ENCODE measurements at places on chromosomes 12 and 14.

GRCh38 chr12:12358528-12358927 lies 1.6 kb downstream of the BORCS5 start:
- DNase-seq = no peak

DNA sequence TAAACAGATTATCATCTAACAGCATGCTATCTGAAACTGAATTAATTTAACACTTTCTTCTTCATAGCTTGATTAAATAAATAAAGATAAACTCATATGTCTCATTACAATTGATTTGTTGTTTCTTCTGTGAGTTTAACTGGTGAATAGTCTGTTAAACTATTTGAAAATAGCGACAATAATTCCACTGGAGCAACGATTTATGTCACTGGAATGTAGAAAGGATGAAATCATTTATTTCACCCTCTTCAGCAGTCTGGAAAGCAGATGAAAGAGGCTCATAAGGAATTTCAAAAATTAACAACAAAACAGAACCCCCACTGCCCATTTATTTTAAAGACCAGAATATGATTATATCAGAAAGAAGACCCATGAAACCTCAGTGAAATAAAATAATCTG lies 1165.1 kb upstream of the USP15 start:
- no peak for DNase-seq

- DNase-seq = no peak
Observed at GRCh38 chr12:132419631-132420246, 70.2 kb upstream of the FBRSL1 start.

DNA sequence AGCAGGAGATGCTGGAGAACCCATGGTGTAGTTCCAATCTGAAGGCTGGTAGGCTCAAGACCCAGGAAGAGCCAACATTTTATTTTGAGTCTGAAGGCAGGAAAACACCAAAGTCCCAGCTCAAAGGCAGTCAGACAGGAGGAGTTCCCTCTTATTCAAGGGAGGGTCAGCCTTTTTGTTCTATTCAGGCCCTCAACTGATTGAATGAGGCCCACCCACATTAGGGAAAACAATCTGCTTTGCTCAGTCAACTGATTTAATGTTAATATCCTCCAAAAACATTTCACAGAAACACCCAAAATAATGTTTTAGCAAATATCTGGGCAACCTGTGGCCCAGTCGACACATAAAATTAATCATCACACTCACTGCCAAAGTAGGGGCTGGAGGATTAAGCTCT lies 130.8 kb downstream of the LMNTD1 start:
- DNase-seq = no peak

DNA sequence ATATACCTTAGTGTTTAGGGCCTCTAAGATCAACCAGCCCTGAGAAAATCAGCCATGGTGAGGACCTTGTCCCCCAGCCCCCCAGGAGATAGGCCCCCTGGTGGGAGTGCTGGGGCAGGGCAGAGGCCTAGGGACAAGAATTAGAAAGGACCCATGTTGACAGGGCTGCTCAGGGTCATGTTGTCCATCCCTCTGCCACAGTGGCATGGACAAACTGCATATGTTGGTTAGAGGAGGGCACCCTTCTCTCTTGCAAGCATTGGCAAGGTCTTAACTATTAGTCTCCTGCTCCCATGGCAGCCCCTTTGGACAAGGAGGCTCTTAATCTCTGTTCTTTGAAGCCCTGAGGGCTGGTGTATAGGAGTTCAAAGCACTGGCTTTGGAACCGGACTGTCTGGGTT lies 755 bp upstream of the PTPN6 start:
- no peak for DNase-seq

GRCh38 chr12:15632708-15633107 lies 156.5 kb downstream of the EPS8 start:
- no peak for DNase-seq

GRCh38 chr12:124913474-124914391 lies 717 bp downstream of the UBC start:
- DNase-seq = no peak

DNA sequence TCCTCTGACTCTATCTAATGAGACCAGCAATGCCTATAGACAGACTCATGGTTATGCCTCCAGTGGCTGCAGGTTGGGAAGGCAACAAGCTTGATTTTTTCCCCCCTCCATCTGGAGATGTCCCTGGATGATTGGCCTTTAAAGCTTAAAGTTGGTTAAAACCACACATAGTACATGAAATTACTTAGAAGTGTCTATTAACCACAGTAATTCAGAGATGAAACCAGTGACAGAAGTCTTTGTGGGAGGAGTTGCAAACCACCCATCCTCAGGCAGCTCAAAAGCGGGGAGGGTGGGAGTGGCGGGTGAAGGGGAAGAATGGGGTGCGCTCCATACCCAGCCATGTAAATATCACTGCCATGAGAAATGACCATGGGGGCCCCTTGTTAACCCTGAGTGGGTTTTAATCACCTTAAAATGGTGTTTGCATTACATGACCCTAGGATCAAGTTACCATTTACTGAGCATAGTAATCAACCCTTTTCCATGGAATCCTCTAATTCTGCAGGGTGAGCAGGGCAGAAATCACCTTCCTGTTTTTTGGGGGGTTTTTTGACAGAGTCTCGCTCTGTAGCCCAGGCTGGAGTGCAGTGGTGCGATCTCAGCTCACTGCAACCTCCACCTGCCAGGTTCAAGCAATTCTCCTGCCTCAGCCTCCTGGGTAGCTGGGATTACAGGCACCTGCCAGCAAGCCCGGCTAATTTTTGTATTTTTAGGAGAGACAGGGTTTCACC lies 133.5 kb downstream of the FOXN3 start:
- DNase-seq = no peak

DNA sequence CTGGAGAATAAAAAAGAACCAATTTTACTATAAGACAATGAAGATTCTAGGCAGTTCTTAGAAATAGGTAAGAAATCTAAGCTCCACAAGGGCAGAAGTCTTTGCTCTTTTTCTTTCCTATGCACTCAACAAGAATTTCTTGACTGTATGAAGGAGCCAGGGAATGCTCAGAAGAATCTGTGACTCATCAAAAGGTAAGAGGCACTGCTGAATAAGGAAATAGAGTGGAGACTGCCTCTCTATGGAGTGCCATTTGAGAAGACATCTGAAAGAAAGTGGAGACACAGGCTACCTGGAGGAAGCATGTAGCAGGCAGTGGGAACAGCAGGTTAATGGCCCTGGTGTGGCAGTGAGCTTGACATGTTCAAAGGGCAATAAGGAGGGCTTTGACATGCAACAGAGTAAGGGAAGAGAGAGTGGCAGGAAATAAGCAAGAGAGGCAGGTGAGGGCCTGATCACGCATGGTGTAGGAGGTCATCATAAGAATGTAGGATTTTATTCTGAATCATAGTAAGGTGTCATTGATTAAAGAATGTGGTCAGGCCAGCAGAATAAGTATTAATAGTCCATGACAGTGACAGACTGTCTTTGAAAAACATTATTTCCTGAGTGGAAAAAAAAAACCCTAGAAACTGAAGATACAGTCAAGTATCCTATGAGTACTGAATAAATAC lies 446.7 kb upstream of the GARIN6 start:
- no peak for DNase-seq

DNA sequence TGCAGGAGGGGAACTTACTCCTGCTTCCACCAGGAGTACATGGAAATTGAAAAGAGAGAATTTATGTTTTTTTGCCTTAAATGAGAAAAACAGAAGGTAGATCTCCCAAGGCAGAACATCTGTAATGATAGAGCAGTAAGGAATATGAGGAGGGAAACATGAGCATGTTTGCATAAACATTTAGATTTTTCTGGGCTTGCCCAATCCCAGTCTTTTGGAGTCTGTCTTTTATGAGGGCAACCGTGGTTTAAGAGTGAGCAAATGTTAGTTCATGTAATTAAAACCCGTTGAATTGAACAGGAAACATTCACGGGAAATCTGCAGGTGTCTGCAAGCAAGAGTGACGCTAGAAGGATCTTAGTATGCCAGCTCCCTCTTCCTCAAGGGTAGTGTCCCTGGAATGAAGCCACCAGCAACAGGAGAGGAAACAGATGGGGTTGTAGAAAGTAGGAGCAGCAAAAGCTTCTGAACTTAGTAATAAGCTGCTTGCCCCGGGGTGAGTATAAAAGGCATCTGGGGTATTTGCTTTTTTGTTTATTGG lies 79.3 kb downstream of the ARF6 start:
- no peak for DNase-seq

DNA sequence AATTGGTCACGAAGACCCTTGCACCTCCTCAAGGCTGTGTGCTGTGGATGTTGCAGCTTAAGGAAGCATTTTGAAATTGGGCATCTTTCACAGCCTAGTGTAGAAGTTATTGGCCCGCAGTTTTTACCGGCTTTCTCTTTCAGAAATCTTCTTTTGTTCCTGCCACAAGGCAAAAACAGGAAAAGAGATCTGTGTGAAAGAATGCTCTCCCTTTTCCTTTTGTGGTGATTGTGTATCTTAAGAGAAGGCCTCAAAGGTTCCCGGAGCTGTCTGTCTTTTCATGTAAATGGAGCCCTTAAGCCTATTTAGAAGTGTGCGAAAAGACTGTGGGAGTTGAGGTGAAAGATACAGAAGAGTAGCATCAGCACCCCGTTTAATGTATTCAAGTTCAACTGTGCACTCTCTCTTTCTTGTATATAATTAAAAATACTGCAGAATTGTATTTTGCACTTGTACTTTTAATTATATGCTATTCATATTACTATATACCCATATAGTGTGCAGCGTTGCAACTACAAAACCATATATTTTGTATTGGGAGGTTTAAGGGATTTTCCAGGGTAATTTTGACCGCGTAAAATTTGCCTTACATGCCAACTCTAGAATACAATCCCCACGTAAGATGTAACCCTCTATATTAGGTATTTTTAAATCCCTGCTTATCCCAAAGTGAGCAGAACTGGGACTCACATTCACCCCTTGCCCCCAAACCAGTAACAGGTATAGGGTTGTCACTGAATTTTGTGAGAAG lies 441.7 kb downstream of the RAD51B start:
- no peak for DNase-seq

GRCh38 chr12:62930546-62931425 lies 4.2 kb downstream of the PPM1H start:
- DNase-seq = no peak

GRCh38 chr14:79587875-79588274 lies 623.4 kb downstream of the DIO2 start:
- no peak for DNase-seq
